ENCODE measurements at places on chromosomes 13 and 19.
A peak's percentile ranks its signal among the peaks of the same experiment; 100 is the strongest.

GRCh38 chr19:10105509-10106099, 558 bp upstream of the PPAN start:
- peak; percentile 17 for DNase-seq

GRCh38 chr13:28705461-28706083, 13.2 kb downstream of the SLC46A3 start:
- no peak for DNase-seq

GRCh38 chr19:10295305-10295846, 5.6 kb downstream of the ICAM5 start:
- no peak for DNase-seq

- peak; percentile 97 for DNase-seq
Measured at GRCh38 chr19:6516018-6516658, 14.0 kb upstream of the TUBB4A start.

- DNase-seq, result no peak
Measured at GRCh38 chr13:74361274-74361673, 227.1 kb upstream of the KLF12 start.

GRCh38 chr13:27622881-27623280, 1.2 kb downstream of the POLR1D start:
- no peak for DNase-seq
